ENCODE measurements at places on chromosomes 4 and X. TPM values are rescaled to one million over a fixed set of nuclear protein-coding genes. Genes with fewer than 3 reads are reported as not detected.

DNA sequence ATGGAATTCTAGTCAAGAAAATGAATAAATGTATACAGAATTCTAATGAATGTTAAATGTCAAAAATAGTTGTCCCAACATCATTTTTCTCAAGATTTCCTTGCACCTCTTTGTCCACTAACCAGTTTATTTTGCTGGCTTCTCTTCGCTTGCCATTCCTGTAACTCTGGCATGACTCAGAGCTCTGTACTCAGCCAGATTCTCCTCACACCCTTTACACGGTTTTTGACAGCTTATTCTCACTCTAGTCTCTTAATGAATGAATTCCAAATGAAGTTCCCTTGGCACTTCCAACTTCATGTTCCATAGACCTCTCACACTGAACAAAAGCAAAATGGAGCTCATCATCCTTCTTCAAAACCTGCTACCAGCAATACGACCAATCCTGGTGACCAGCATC lies 419.3 kb upstream of the SLIT2 start:
- H3K36me3 ChIP-seq, result no peaks in the 10 kb centered on the region
- H3K4me1 ChIP-seq, result no peaks in the 10 kb centered on the region

GRCh38 chrX:15497865-15498264 lies 2.7 kb upstream of the BMX start:
- no peaks in the 10 kb centered on the region for H3K36me3 ChIP-seq
- DNase-seq, result peak; percentile 50
- H3K4me3 ChIP-seq, result no peak overlapping the region
- peaks cover 8% of the 10 kb centered on the region for H3K4me1 ChIP-seq
- H3K27ac ChIP-seq, result no peak overlapping the region

- DNase-seq, result no peak
Measured at GRCh38 chr4:93730251-93730650, 98.3 kb upstream of the ATOH1 start.

FRMPD4 gene
- not detected for total RNA-seq

IBSP gene
- total RNA-seq, result not detected

DNA sequence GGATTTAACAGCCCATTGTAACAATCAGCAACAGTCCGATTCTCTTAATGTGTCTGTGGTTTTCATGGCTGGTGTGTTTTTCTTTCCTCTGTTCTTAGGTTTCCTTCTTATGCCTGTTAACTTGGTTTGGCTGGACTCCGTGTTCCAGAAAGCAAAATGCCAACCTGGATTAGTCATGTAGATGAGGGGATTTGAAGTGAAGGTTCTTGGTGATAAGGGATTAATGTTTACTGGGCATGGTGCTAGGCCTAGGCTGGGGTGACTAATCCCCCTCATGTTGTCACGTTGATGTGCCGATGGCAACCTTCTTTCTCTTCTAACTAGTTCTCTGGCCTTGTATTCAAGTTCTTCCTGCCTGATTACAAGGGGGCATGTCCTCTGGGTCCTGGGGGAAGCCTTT lies 85.9 kb downstream of the REPS2 start:
- no peaks in the 10 kb centered on the region for H3K36me3 ChIP-seq
- H3K27me3 ChIP-seq, result no peaks in the 10 kb centered on the region
- no peak for DNase-seq
- no peaks in the 10 kb centered on the region for H3K4me1 ChIP-seq
- H3K27ac ChIP-seq, result no peak overlapping the region

DNA sequence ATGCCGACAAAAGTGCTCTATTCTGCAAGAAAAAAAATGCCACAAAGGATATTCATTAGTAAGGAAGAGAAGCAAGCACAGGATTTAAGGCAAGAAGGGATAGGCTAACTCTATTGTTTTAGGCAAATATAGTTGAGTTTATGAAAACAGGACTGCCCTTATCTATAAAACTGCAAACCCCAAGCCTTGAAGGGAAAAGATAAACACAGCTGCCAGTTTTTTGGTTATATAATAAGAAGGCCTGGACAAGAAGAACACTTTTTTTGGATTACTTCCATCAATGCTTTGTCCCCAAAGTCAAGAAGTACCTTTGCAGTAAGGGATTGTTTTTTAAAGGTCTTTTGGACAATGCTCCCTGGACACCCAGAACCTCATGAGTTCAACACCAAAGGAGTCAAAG lies 45.4 kb upstream of the WWC2 start:
- no peak for DNase-seq
- H3K4me3 ChIP-seq, result no peak overlapping the region
- no peak overlapping the region for H3K27ac ChIP-seq
- H3K4me1 ChIP-seq, result no peaks in the 10 kb centered on the region
- peaks cover 19% of the 10 kb centered on the region for H3K27me3 ChIP-seq

GRCh38 chr4:75841641-75842520 lies 60.4 kb downstream of the PPEF2 start:
- peaks cover 7% of the 10 kb centered on the region for H3K4me1 ChIP-seq
- no peak overlapping the region for H3K4me3 ChIP-seq
- no peaks in the 10 kb centered on the region for H3K27me3 ChIP-seq
- no peak overlapping the region for H3K27ac ChIP-seq
- no peak for DNase-seq

- DNase-seq, result no peak
- H3K27me3 ChIP-seq, result peaks cover 36% of the 10 kb centered on the region
- H3K36me3 ChIP-seq, result no peaks in the 10 kb centered on the region
- H3K27ac ChIP-seq, result no peak overlapping the region
- H3K4me3 ChIP-seq, result no peak overlapping the region
Measured at GRCh38 chr4:157219711-157220370, 687 bp upstream of the GRIA2 start.

OPN1MW2 gene
- total RNA-seq, result not detected

GRCh38 chrX:149830192-149830873 lies 48.6 kb downstream of the MAGEA9 start:
- H3K4me1 ChIP-seq, result peaks cover 27% of the 10 kb centered on the region
- H3K27me3 ChIP-seq, result peaks cover 3% of the 10 kb centered on the region
- peak overlapping the region; percentile 71 for H3K4me3 ChIP-seq
- H3K36me3 ChIP-seq, result no peaks in the 10 kb centered on the region
- DNase-seq, result peak; percentile 12

GRCh38 chrX:19904778-19905367 lies 17.5 kb upstream of the SH3KBP1 start:
- H3K4me3 ChIP-seq, result no peak overlapping the region
- H3K36me3 ChIP-seq, result no peaks in the 10 kb centered on the region
- no peaks in the 10 kb centered on the region for H3K27me3 ChIP-seq

DNA sequence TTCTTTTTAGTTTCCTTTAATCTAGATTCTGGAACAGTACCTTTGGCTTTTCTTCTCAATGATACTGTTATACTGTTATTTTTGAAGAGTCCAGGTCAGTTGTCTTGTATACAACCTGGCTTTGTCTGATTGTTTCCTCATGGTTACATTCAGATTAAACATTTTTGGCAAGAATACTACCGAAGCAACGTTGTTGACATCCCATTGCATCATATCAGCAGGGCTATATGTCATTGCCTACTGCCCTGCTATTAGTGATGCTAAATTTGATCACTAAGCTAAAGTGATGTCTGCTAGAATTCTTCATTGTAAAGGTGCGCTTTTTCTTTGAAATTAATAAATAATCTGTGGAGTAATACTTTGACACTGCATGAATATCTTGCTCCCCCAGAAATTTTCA lies 5.8 kb upstream of the ATP1B4 start:
- H3K4me3 ChIP-seq, result no peak overlapping the region
- H3K27me3 ChIP-seq, result no peaks in the 10 kb centered on the region
- no peak for DNase-seq
- H3K27ac ChIP-seq, result no peak overlapping the region
- H3K4me1 ChIP-seq, result no peaks in the 10 kb centered on the region

DNA sequence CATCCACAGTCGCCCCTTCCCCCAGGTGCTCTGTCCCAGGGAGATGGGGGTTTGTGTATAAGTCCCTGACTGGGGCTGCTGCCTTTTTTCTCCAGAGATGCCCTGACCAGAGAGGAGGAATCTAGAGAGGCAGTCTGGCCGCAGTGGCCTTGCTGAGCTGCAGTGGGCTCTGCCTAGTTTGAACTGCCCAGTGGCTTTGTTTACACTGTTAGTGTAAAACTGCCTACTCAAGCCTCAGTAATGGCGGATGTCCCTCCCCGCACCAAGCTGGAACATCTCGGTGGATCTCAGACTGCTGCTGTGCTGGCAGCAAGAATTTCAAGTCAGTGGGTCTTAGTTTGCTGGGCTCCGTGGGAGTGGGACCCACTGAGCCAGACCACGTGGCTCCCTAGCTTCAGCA lies 102.6 kb upstream of the GIMD1 start:
- H3K36me3 ChIP-seq, result no peaks in the 10 kb centered on the region
- DNase-seq, result no peak
- no peak overlapping the region for H3K27ac ChIP-seq
- H3K4me3 ChIP-seq, result no peak overlapping the region

KIF4A gene
- 41.5 TPM for total RNA-seq

DNA sequence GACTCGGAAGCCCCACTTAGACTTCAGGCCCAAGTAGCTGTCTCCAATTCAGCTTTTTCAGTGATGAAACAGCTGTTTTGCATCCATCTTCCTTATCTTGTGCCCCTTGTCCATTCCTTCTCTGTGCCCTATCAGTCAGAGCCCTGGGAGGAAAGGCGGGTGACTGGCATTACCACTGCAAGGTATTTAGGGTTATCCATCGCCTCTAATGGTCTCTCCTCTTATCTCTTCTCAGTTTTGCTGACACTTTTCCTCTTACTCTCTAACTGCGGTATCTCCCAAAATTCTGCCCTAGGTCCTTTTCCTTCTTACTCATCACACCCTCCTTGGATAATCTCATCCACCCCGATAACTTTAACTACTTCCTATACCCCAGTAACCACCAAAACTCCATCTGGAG lies 13.7 kb downstream of the GAB3 start:
- H3K27me3 ChIP-seq, result no peaks in the 10 kb centered on the region
- DNase-seq, result no peak
- no peak overlapping the region for H3K4me3 ChIP-seq
- peaks cover 5% of the 10 kb centered on the region for H3K36me3 ChIP-seq
- peaks cover 82% of the 10 kb centered on the region for H3K4me1 ChIP-seq

CPE gene
- total RNA-seq, result not detected

FAM133A gene
- total RNA-seq, result not detected

DNA sequence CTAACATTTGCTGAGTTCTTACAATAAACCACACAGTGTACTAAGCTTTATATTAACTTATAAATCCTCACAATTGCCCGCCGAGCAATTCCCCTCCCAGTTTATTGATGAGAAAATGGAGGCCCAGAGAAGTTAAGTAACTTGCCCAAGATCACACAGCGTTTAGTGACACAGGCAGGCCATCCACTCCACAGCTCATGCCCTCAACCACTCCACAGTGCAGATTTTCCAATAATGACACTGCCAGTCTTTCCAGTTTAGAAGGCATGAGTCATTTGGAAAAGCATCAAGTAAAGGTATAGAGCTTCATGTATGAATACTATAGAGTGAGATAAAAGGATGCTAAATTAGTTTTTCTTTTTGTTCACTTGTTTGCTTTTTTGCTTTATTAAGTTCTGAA lies 208.5 kb downstream of the CAMK2D start:
- H3K4me1 ChIP-seq, result peaks cover 7% of the 10 kb centered on the region
- DNase-seq, result no peak
- H3K27me3 ChIP-seq, result no peaks in the 10 kb centered on the region
- H3K4me3 ChIP-seq, result no peak overlapping the region
- H3K36me3 ChIP-seq, result peaks cover 16% of the 10 kb centered on the region
- H3K27ac ChIP-seq, result no peak overlapping the region

- H3K36me3 ChIP-seq, result peaks cover 8% of the 10 kb centered on the region
- no peak overlapping the region for H3K4me3 ChIP-seq
- H3K27me3 ChIP-seq, result no peaks in the 10 kb centered on the region
- H3K4me1 ChIP-seq, result peaks cover 8% of the 10 kb centered on the region
Measured at GRCh38 chr4:146514651-146515357, 6.9 kb downstream of the SLC10A7 start.

DNA sequence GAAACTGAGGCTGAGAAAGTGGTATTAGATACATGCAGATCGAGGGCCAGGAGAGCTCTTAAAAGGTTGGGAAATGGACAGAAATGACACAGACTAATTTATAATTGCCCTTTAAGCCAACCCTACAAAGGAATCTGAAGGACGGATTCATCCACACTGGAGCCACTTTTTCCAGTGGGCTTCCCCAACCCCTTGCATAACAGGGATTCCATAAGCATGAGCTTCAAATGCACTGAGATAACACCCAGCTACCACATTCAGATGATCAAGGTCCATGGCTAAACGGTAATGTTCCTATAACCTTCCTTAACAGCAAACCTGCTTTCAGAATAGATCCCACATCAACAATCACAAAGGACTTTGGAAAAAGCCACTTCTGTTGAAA lies 34.2 kb downstream of the PLAC1 start:
- no peak overlapping the region for H3K27ac ChIP-seq
- H3K4me1 ChIP-seq, result peaks cover 11% of the 10 kb centered on the region
- DNase-seq, result no peak
- peaks cover 3% of the 10 kb centered on the region for H3K27me3 ChIP-seq

DNA sequence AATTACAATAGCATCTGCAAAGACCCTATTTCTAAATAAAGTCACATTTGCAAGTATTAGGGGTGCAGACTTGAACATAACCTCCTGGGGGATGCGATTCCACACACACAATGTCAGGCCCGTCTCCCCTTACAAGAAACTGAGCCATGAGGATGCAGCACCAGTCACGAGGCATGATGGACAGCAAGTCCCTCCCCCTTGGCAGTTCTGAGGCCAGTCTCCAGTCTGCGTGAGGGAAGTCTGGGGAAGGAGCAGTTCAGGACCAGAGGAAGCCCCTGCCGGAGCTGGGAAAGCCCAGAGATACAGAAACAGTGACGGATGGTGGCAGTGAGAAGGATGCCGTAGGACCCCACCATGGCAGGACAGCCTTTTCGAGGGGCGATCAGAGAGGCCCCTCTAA lies 9.4 kb downstream of the FAM53A start:
- H3K27ac ChIP-seq, result no peak overlapping the region
- no peaks in the 10 kb centered on the region for H3K4me1 ChIP-seq

MAGEA6 gene
- not detected for total RNA-seq

DNA sequence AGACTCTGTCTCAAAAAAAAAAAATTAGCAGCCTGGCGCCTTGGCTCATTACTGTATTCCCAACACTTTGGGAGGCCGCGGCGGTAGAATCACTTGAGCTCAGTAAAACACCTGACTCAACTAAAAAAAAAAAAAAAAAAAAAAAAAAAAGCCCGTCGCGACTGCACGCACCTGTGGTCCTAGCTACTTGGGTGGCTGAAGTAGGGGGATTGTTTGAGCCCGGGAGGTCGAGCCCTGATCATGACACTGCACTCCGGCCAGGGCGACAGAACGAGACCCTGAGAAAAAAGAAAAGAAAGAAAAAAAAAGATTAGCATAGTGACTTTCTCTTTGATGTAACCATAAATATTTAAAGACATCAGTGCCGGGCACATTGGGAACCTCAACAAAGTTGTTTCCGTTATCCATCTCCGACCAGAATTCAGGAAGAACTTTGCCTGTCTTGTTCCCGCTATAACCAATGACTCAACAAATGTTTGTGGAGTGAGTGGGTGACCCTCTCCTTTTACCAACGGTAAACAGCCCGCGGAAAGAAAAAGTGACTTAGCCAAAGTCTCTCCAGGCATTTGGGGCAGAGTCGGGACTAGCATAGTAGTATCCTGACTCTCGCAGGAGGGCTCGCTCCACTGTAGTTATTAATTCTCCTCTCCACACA lies 553 bp upstream of the MED28 start:
- H3K4me1 ChIP-seq, result peaks cover 36% of the 10 kb centered on the region
- peak overlapping the region; percentile 92 for H3K4me3 ChIP-seq

- peaks cover 2% of the 10 kb centered on the region for H3K36me3 ChIP-seq
- no peaks in the 10 kb centered on the region for H3K27me3 ChIP-seq
- peak overlapping the region; percentile 95 for H3K27ac ChIP-seq
- DNase-seq, result peak; percentile 35
Measured at GRCh38 chrX:39773923-39774773, 323.6 kb downstream of the BCOR start.
